Small intestine (tissue), 16 donors: ENCODE measurements at places on chromosomes 5 and 9.

DNA sequence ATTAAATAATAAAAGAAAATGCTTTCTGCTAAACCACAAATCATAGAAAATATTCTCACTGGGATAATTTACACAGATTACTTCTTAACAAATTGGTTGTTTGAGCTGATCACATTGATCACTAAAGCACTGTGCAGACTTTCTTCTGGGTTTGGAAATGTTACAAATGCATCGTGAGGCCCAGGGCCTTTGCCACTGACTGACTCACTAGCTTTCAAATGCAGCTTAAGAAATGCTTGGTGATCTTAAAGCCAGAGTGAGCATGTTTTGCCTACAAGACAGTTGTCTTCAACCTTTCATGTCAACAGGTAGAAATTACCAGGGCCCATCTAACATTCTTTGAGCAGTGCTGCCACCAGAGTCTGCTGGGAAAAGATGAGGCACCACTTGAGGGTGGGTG, 252.3 kb upstream of the ADRA1B start:
- DNase-seq = no peak

GRCh38 chr5:86030753-86031152, 587.0 kb upstream of the COX7C start:
- DNase-seq = no peak

GRCh38 chr9:2630158-2630557, 8.6 kb downstream of the VLDLR start:
- DNase-seq = no peak

DNA sequence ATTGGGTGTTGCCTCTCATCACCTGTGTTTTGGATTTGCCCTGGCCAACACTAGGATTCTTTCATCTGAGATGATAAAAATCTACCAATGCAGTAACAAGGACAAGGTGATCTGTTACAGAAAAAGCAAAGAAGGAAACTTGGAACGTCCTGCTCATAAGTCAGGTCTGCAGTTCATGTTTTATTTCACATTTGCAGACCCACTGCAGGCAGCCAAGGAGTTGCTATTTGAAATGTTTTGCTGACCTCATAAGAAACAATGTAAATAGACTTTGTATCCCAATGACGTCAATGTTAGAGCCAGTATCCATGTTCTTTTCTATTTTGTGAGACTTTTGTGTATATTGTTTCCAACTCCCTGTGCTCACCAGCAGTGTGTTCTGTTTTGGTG, 312.9 kb downstream of the DEPDC1B start:
- no peak for DNase-seq

DNA sequence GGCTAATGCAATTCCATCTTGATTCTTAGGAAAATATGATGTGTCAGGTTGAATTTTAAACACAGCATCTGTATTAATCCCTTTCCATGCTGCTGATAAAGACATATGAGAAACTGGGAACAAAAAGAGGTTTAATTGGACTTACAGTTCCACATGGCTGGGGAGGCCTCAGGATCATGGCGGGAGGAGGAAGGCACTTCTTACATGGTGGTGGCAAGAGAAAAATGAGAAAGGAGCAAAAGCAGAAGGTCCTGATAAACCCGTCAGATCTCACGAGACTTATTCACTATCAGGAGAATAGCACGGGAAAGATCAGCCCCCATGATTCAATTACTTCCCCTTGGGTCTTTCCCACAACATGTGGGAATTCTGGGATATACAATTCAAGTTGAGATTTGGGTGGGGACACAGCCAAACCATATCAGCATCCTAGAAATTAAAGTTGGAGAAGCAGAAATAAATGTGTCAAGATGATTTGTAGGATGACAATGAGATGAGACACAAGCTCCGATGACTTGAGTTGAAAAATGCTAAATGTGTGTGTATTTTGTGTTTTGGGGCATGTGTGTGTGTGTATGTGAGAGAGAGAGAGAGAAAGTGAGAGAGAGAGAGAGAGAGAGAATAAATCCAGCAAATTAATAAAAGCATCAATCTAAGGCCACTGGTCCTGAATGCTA, 48.5 kb upstream of the ANKRD55 start:
- DNase-seq = no peak

DNA sequence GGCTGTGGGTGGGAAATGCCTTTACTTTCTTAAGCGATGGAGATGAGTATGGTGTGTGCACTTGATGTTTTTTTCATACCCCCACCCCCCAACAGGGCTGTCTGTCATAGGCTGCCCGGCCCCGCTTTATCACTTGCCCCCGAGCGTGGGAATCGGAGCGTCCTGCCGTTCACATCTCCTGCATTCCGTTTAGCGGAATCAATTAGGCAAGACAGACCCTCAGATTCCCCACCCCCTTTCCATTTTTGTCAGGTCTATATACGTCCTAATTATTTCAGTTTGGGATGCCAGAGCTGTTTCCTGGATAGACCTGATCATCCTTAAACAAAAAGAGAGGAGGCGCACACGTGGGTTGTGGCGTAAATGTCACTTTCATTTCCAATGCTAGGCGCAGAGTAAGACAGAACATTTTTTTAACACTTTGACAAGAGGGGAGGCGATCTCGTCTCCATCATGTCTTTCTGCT, 217.2 kb downstream of the MEF2C start:
- DNase-seq = peak; percentile 22

DNA sequence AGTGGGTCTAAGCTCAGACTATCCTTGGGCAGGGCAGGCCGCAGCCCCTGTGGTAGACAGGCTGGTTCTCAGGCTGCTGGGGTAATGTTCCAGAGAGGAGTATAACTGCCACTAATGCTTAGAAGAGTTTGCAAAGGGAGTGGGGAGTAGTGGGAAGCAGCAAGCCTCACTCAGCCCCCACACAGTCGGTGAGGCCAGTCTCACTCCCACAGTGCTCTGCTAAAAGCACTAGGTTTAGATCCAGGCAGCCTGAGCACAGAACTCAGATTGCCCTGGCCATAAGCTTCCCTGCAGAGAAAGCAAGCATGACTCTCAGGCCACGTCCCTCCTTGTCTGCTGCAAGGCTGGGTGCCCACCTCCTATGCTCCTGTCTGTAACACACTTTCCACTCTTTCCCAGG, 69.4 kb upstream of the HCN1 start:
- no peak for DNase-seq

DNA sequence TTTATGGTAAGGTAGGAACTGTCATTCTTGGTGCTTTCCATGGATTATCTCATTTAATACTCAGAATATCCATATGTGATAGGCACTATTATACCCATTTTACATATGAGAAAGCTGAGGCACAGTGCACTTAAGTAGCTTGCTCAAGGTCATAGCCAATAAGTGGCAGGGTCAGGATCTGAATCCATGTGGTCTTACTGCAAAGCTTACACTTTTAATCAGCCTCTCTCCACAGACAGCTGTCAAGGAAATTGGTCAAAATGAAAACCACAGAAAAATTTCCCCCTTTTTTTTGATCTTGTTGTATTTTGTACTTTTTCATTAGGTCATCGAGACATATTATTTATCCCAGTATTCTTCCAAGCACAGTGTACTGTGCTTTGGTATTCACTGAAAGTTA, 78.5 kb downstream of the ERCC6L2 start:
- no peak for DNase-seq

GRCh38 chr5:32261198-32261597, 51.5 kb downstream of the MTMR12 start:
- no peak for DNase-seq

GRCh38 chr9:33350310-33350709, 52.1 kb downstream of the AQP7 start:
- peak; percentile 16 for DNase-seq

- no peak for DNase-seq
These were observed 168.5 kb upstream of the GAS1 start for GRCh38 chr9:87115785-87116184.

- no peak for DNase-seq
These were observed 291.5 kb upstream of the TRPC7 start for GRCh38 chr5:136656811-136657210.

DNA sequence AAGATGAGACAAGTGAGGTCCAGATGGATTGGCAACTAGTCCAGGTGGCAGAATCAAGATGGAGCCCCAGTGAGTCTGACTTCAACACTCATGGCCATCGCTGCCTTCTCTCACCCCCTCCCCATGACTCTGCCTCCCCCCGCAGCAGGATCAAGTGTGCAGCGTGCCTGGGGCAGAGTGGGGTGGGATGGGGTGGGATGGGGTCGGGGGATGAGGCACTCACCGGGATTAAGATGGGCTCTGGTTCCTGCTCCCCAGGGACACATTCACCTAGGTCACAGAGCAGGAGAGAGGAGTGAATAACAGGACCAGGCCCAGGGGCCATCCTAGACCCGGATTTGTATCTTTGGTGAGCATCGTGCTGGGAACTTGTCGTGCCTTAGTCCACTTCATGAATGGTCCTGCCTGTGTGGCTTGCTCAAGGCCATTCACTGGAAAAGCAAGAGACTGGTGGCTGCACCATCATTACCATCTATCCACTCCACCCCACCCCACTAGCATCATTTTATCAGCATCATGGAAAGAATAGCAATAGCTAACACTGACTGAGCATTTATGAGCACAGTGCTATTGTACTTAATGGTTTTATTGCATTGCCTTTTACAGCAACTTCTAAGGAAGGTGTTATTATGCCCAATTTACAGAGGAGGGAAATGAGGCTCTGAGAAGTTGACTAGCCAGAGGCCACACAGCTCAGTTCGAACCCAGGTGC, 8.5 kb downstream of the AMBP start:
- peak; percentile 49 for DNase-seq

DNA sequence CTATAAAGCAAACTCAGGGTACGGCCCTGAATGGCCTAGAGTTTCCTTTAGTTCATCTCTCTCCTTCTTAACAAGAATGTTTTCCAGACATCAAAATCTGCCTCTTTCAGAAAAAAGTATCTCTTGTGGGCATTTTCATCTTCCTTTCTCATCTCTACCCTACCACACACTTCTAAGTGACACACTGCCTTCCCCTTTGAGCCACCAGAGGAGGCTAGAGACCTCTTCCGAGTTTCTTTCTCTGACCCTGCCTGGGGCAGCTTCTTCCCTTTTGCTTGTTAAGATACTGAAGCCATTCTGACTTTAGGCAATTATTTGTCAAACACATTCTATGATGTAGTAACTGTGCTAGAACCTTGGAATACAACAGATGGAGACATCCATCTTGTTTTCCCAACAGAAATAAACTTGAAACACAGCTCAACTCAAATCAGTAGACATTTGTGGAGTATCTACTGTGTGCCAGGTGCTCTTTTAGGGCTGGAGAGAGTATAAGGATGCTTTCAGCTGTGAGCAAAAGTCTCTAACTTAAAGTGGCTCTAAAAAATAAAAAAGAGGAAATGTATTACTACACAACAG, 8.6 kb upstream of the SV2C start:
- DNase-seq = peak; percentile 4

GRCh38 chr9:85723215-85723614, 18.5 kb downstream of the AGTPBP1 start:
- DNase-seq = no peak
